ENCODE measurements at places on chromosomes 5 and 9.

- DNase-seq: no peak
Measured at GRCh38 chr5:27944471-27944870, 906.1 kb upstream of the CDH9 start.

GRCh38 chr5:72811849-72812248 is 4.6 kb upstream of the TNPO1 start:
- DNase-seq: no peak

GRCh38 chr5:1805736-1806135 is 4.5 kb downstream of the NDUFS6 start:
- DNase-seq: no peak

- DNase-seq: no peak
Measured at GRCh38 chr9:137917795-137918194, 40.2 kb downstream of the CACNA1B start.

- DNase-seq: no peak
Measured at GRCh38 chr9:79701651-79702050, 129.9 kb downstream of the TLE4 start.
